DND-41 (cell line): ENCODE measurements at places on chromosomes 2 and 18.

- no peak for DNase-seq
Observed at GRCh38 chr18:55856229-55856628, 268.2 kb upstream of the TCF4 start.

- no peak for DNase-seq
Observed at GRCh38 chr2:121649149-121649595, at the start of gene CLASP1. TSS of gene CLASP1 (minus strand) at chr2:121649462. CDS start at chr2:121605895, 43,567 bp downstream.

GRCh38 chr2:182381225-182381624, 45.6 kb downstream of the PDE1A start:
- DNase-seq, result no peak

GRCh38 chr18:21000667-21001066, 110.9 kb downstream of the ROCK1 start:
- DNase-seq, result no peak

DNA sequence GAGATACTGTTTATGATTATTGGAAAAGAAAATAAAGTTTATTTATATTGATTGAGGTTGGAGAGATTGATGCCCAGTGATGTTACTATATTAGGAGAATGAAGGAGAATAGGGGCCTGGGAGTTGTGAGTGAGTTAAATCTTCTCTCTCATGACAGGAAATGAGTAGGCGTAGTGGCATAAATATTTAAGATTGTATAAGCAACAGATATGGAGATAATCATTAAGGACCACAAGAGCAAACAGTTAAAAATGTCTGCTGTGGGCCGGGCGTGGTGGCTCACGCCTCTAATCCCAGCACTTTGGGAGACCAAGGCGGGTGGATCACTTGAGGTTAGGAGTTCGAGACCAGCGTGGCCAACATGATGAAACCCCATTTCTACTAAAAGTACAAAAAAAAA, 62.7 kb downstream of the PTRHD1 start:
- no peak for DNase-seq

DNA sequence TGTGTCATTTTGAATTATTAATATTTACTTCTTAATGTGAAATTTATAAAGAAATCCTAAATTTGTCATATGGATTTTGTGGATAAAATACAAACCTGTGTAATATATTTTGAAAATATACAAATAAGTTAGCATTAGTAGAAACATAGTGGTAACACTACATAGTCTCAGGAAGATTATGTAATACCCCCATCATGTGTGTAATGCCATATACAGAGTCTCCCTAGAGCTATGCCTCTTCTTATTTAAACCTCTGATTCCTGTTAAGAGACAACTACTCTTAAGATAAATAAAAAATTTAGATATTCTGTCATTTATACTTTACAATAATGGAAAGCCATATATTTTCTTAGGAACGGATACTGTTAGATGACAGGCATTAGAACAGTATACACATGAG, 2012.0 kb upstream of the LRRTM1 start:
- DNase-seq, result no peak

DNA sequence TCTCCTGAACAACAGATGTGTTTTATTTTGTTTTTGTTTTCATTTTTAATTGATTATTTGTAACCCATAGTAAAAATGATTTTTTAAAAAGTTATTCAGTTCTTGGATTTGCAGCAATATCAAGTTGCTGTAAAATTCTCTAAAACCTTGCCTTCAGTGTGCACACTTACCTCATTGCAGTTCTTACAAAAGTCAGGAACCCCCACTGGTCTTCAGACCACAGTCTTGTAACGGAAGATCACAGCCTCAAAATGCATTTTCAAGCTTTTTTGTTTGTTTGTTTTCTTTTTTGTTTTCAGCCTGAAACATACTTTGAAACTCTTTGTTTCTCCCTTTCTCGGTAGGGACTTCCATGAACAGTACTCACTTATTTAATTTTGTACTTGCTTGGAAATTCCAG, 1012.8 kb upstream of the GYPC start:
- DNase-seq, result no peak

DNA sequence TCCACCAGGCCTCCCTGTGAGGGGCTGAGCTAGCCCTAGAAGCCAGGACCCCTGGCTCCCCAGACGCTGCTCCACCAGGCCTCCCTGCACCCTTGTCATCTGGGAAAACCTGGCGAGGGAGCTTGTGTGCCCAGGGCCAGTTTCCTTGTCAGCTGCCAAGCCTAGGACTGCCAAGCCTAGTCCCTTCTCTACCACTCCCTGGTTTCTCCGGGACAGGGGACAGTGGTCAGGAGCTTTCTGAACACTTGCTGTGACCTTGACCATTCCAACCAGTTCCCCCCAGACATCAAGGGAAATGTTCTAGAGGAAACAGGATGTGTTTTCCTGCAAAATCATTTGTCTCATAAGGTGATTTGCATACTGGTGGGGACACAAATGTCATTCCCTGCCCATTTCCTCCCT, 41.3 kb upstream of the MRPL33 start:
- no peak for DNase-seq

- no peak for DNase-seq
Observed at GRCh38 chr18:27825689-27826088, 351.2 kb downstream of the CDH2 start.

- no peak for DNase-seq
Observed at GRCh38 chr2:160575368-160575767, 81.8 kb upstream of the RBMS1 start.

- no peak for DNase-seq
Observed at GRCh38 chr18:29174891-29175290, 998.0 kb upstream of the CDH2 start.

DNA sequence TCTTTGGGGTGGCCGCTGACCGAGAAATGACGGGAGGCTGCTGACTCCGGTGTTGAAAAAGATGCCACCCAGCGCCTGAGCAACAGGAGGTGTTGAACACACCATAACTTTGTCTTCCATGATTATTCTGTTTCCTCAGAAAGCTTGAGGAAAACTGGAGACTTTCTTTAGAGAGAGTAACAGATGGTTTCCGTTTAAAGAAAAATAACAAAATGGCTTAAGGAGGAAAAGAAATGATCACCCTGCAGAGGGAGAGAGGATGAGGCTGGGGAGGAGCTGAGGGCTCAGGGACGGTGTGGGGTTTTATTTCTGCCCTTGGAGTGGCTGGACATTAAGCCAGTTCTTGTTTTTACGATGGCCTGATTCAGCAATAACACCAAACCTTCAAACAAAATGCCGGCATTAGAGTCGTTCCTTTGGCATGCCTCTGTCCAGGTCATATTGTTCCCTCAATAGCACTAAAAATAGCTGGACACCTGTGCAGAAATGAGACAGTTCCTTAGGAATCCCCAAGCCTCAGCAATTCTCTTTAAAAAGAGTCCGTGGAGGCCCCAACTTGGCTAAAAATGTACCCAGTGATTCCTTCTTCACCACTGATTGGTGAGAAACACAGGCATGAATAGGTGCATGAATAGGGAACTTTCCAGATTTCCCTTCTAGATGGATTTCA, 182.4 kb downstream of the ALPK2 start:
- DNase-seq, result no peak

- no peak for DNase-seq
Observed at GRCh38 chr18:44061438-44061837, 619.2 kb upstream of the SETBP1 start.

- DNase-seq, result no peak
Observed at GRCh38 chr2:86028766-86029381, 76.8 kb downstream of the POLR1A start.

- no peak for DNase-seq
Observed at GRCh38 chr2:170681311-170681710, 33.8 kb upstream of the SP5 start.

DNA sequence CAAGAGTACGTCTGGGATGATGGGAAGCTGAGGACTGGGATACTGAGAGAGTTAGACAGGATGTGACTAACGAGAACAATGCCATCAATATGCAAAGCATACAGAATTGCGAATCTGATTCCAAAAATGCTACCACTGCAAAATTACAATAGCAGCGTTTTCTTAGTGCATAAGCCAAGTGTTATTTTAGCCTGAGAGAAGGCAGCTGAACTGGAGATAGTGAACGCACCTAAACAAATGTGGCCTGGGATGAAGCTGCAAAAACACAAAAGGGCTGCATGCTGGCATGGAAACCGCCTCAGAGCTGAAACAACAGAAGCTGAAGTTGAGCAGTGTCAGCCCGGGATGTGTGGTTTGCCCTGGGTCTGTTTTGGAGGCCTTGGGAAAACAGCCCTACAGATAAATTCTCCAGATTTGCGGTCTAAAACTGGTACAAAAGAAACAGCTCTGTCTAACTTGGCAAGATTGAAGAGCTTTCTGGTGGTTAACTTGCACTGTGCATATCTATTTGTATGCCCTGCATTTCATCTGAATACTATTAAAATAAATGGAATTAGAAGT, 45.5 kb downstream of the LYPD6 start:
- no peak for DNase-seq

DNA sequence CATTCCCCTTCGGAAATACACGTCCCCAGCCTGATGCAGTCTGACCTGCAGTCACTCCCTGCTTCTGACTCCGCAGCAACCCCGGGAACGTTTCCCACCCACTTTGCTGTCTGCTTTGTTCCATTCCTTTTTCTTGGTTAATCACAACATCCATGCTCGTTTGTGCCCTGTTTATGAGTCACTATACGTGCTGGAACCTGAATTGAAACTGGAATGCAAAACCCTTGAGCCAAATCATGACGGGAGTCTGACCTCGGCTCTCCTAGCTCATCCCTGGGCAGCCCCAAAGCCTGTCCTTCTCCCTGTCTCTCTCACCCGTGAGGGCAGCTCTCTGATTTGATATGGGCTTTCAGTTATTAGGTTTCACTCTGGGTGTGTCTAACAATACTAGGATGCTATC, 57.1 kb upstream of the RNF152 start:
- DNase-seq, result no peak

GRCh38 chr18:14943967-14944636, 196.1 kb downstream of the ANKRD30B start:
- no peak for DNase-seq

DNA sequence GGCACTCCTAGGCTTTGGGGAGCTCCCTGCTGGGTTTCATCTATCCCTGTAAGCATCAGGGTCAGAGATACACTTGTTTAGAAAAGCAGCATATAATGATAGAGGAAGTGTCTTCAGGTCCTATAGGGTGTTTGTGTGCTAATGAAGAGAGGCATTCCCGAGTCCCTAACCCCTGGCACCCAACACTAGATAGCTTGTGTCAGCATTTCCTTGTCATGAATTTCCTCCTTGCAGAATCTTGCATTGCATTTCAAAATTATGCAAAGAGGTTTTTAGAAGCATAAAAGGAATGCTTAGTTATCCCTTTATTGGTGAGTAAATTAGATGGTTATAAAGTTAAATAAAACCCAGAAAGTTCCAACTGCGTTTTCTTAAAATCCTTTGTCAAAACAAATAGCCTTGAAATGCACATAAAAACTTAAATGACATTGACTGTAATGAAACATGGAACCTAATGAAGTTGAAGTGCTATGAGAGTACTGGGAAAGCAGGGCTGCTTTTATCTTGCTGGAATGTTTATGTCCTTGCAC, 63.7 kb upstream of the LHCGR start:
- no peak for DNase-seq

GRCh38 chr2:149278872-149279264, 51.5 kb upstream of the LYPD6 start:
- DNase-seq, result no peak

GRCh38 chr2:110766291-110766690, 33.9 kb downstream of the ACOXL start:
- DNase-seq, result no peak

- DNase-seq, result no peak
Observed at GRCh38 chr2:222796413-222797103, 64.3 kb upstream of the ACSL3 start.

GRCh38 chr2:107303964-107304363, 418.0 kb upstream of the ST6GAL2 start:
- DNase-seq, result no peak

DNA sequence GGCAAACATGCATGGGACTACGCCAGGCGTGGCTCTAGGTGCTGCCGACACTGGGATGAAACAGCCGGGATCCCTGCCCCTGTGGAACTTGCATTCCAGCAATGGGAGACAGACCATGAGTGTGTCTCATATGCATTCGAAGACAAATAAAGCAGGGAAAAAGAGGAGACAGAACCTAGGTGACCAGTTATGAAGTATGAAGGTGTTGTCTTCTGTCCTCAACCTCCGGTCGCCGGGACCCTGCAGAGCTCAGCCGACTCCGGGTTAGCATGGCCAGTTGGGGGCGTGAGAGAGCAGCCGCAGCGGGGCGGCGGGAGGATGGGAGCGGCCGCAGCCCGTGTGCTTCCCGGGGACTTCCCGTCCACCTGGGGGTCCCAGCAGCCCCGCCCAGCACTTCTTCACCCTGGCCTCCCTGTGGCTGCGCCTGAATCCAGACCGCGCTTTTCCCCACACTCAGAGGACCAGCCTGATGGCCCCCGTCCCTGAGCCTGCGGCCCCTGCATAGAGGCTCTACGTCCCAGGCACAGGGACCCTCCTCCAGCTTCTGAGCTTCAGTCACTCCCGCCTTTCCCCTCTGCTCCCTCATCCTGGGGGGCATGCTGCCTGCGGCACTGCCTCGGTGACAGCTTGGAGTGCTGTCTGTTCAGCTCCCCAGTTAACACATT, 11.4 kb downstream of the ID2 start:
- no peak for DNase-seq

- DNase-seq, result no peak
Observed at GRCh38 chr2:112811841-112812306, 24.7 kb downstream of the IL1B start.

DNA sequence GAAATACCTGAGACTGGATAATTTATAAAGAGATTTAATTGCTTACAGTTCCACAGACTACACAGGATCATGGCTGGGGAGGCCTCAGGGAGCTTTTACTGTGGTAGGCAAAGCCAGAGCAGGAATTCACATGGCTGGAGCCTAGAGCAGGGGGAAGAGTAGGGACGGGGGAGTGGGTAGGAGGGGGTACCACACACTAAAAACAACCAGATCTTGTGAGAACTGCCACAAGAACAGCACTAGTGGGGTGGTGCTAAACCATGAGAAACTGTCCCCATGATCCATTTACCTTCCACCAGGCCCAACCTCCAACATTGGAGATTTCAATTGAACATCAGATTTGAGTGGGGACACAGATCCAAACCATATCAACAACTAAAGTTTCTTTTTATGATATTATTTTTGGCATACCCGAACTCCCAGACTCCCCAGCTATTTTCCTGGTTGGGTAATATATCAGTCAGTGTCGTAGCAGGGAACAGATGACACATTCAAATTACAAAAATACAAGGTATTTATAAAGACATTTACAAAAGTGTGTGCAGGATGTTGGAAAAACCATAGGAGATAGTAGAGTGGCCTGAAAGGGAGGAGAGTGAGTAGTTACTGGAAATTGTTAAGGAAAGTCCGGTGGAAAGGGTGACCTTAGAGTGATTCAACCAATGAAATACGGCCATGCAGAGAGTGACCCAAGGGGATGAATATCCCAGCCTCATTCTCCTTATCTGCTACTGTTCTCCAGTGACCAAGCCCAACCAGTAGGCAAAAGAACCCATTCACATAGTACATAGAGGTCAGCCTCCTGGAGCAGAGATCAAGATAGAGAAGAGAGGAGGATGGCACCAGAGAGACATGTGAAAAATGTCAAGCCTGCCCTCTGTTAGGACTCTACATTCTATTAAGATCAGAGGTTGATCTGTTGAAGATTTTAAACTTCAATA, 8.8 kb downstream of the RPL37A start:
- no peak for DNase-seq

GRCh38 chr2:38602136-38602731, 494 bp downstream of the HNRNPLL start:
- DNase-seq, result peak; percentile 57

GRCh38 chr2:64250063-64250462, 105.8 kb upstream of the PELI1 start:
- DNase-seq, result no peak
